Uterus (tissue), 4 donors: ENCODE measurements at places on chromosomes 3 and 15.
A peak's percentile ranks its signal among the peaks of the same experiment; 100 is the strongest.

DNA sequence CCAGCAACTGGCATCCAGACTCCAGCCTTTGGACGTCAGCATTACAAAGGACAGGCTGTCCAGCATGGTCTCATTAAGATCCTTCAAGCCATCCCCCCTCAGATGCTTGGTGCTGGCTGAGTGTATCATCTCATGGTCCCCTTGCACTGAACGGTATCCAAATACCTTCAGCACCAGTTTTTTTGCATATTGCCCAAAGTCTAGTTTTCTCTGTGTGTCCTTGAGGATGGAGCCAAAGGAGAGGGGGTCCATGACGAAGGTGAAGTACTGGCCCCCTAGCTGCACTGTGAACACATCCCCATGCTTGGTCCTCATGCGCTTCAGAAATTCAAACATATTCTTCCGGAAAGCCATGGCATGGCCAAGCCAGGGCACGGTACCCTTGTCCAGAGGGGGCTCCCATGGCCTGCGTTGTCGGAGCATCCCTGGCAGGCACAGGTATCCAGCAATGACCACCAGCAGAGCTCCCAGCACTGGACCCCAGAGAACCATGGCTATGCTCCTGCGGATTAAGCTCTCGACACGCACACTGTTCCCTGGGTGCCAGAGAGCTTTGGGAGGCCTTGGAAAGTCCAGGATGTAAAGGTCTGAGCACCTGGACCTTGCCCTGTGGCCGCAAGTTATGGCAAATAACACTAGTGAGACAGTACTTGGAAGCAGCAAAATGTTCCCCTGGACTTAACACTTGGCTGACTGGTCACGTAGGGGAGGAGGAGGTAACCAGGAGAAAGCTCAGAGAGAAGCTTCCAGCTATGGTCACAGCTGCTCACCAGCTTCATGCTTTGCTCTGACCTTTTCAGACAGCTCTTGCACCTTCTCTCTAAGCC, at the start of gene CYP8B1:
CYP8B1 (minus strand) TSS at position 555 of the 827 bp plus-strand sequence; CDS start at position 492, 63 bp downstream.
- DNase-seq = no peak

GRCh38 chr3:172107403-172107802, 68.0 kb downstream of the FNDC3B start:
- no peak for DNase-seq

DNA sequence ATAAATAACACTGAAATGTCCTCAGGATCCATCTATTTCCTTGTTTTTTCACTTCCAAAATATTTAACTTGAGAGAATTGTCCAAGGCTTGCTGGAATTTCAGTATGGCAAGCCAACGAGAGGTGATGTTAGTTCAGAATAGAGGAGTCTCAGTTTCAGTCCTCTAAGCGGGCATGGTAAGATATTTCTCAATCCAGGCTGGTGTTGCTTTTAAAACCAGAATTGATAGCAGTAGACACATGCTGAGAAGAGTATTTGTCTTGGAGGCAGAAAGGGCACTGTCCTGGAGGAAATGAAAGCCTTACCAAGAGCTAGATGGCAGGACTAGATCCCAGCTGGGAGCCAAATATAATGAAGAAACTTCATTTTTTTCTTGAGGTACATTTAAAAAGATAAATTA, 23.1 kb downstream of the PHLDB2 start:
- DNase-seq = no peak

- no peak for DNase-seq
These were observed 9.1 kb upstream of the HPS3 start for GRCh38 chr3:149120051-149120972.

DNA sequence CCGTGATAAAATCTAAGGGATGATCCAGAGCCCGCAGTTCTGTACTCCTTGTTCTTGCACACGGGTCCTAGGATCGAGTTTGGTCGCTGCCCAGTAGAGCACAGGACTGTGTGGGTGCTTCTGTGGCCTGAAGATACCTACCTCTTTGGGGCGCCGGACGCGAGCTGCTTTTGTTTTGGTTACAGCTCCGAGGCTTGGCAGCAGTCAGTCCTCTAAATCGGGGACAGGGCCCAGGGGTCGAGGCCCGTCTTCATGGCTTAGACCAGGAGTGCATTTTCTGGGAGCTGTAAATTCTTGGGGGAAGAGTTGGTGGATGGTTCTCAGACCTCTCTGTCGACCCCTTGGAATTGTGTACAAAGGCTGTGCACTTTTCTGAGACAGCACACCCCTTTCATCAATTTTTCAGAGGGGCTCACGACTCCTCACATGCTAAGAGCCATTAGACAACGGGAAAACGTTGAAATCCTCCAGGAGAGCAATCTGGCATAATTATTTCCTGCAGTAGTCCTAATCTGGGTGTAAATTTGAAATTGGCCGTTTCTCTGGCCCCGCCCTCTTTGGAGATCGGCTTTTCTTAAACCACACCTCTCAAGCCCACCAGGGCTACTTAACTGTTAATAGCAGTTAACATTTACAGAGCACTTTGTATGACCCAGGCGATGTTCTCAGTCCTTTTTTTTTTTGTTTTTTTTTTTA, 928 bp downstream of the CEP97 start:
- DNase-seq = peak; percentile 20

DNA sequence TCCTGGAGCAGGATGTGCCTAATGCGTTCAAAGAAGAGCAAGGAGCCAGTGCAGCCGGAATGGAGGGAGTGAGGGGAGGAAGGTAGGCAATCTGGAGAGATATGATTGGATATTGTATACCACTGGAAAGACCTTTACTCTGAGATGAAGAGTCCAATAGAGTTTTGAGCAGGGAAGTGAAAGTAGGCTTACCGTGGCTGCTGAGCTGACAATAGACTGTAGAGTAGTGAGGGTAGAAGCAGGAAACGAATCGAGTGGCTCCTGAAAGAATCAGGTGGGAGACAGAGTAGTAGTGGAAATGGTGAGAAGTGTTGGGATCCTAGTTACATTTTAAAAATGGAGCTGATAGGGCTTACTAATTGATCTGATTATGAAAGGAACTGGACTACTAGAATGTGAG, 51.8 kb upstream of the NUDT16 start:
- no peak for DNase-seq
